Stimulated activated CD4-positive, alpha-beta T cell treated with anti-CD3 and anti-CD28 coated beads, Interleukin-2, amount 100 ng/mL, for 4 hours (primary cell): ENCODE measurements at places on chromosomes 13 and 19.
A peak's percentile ranks its signal among the peaks of the same experiment; 100 is the strongest.

DNA sequence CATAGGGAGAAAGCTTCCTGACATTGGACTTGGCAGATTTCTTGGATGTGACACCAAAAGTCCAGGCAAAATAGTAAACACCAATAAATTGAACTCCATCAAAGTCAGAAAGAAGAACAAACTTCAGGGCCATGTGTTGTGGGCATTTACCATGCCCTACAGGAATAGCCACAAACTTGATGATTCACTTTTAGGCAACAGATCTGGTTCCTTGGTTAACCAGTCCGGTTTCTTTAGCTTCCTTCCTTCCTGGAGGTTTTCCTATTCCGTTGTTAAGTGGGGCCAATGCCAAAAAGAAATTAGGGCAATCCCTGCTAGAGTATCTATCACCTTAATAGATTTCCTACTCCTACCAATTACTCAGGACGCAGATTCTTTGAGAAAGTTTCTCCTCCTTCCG lies 25.2 kb downstream of the IGFL1 start:
- no peak for DNase-seq

DNA sequence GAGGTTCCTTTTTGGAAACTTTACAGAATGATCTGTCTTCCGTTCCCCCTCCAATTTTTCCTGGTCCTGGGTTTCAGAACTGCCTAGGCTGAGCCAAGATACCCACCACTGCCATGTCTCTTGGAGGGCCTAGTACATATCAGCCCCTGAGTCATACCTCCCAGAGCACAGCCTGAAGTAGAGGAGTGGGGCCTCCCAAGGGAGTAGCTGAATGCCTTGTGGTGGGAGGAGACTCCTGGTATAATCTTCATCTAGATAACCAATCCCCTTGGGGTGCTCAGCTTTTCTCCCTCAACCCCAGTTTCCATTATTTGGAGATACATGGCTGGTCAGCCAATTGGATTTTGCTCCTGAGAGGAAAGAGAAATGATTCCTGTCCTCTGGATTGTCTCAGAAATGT lies 30.3 kb downstream of the ZNF763 start:
- DNase-seq: no peak

GRCh38 chr13:83919775-83920174 lies 37.5 kb upstream of the SLITRK1 start:
- no peak for DNase-seq

DNA sequence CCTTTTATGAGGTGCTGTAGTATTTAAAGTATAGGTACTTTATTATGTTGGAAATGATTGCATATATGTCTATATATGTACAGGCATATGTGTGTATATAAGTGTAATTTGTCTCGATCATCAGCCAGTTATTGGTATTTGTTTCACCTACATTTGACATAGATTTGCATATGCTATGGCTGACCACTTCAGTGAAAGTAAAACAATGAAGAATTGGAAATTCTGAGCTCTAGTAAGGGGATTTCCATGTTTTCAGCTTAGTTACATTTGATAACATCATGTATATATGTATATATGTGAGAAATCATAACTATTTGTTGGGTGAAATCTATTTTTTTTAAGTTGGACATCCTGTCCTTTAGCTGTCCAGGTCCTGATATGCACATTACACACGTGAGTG lies 1303.9 kb downstream of the EFNB2 start:
- DNase-seq: no peak

DNA sequence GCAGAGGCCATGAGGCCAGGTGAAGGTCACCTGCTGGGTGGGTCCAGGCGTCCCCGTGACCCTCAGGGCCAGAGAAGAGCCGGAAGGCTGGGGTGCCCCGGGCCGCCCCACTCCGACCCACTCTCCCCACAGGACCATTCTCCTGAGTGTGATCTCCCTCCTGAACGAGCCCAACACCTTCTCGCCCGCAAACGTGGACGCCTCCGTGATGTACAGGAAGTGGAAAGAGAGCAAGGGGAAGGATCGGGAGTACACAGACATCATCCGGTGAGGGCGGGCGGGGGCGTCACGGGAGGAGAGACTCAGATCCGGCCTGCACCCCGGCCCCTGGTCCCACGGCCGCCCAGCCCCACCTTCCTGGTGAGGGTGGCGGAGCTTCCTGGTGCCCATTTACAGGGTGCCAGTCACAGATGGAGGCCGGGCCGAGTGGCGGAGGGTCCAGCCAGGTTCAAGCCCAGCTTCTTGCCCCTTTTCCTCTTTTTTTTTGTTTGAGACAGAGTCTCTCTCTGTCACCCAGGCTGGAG lies 5.4 kb downstream of the CDC34 start:
- DNase-seq: no peak

DNA sequence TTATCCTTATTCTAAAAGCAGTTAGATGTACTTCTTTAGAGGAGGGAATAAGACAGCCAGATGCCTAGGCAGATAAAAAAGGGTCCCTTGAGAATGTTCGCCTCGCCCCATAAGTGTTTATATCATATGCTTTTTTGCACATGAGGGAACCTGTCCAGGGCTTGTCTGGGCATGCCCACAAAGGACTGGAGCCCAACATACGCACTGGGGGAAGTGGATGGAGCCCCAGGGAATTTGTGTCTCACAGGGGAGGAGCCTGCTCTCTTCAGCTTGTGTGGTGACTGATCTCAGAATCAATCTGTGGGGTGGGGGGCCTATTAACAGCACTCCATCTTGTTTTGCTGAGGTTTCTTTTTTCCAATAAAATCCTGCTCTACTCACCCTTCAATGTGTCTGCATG lies 22.6 kb downstream of the MED4 start:
- no peak for DNase-seq

DNA sequence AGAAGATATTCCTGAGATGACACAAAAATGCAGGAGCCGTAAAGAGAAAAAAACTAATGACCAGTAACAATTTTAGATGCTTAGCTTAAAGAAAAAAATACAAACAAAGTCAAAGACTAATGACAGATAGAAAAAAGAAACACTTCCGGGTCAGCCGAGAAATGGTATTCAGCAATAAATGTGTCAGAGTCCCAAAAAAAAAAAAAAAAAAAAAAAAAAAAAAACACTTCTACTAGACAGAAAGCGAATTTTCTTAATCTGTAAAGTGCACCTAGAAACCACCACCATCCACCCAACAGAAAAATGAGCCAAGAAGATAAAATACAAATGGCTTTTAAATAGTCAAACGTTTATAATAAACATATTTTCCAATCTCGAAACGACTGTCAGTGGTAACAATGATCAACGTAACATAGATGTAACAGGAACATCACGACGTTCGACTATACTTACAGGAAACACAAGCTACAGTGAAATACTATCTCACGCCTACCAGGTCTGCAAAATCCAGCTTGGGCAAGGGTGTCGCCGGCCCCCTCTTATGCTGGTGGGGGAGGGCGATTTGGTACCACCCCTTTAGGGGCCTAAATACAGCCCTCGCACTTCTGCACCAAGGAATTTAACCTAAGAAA lies 10.6 kb downstream of the ABHD17A start:
- no peak for DNase-seq

DNA sequence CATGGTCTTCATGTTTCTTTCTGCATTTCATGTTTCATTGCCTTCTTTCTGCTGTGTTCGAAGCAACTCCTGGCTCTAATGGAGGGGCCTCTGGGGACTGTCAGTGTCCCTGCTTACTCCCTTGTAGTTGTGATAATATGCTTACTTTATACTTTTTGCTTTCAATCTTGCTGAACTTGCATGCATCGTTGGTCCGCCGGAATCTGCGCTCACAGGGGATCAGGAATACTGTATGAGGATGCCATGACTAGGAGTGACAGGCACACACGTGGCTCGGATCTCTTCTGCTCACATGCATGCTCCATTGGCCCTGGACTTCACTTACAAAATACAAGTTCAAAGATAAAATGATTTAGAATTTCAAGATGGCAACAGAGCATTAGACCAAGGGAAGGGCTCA lies 108.8 kb downstream of the SIPA1L3 start:
- no peak for DNase-seq

DNA sequence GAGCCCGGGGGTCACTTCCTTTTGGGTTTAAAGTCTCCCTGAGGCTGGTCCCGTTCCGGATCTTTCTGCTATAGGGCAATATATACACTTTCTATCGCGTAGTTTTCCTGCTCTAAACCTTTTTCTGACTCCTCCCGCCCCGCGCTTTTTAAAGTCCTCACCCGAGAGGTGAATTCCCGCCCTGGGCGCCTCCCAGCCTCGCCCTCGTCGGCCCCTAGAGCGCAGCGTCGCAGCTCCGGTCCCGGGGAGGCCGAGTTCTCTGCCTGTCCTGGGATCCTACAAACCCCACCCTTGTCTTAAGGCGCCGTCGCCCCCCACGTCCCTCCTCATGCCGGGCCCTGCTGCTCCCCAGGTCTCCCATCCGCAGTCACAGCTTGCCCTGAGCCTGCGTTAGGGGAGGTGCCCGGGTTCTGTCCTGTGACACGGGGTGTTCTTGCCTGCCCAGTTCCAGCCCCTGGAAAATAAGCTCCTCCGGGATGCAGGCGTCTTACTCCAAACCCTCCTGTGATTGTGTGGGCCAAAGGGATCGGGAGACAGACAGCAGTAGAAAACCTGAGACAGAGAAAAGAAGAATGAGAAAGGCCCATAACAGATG lies 491 bp downstream of the ZNF525 start:
- DNase-seq: peak; percentile 16

GRCh38 chr13:19083340-19083739 lies 98.3 kb downstream of the TUBA3C start:
- DNase-seq: no peak

GRCh38 chr13:25088562-25089221 lies 7.2 kb upstream of the PABPC3 start:
- DNase-seq: no peak

GRCh38 chr13:108408672-108409071 lies 139.2 kb downstream of the TNFSF13B start:
- no peak for DNase-seq

DNA sequence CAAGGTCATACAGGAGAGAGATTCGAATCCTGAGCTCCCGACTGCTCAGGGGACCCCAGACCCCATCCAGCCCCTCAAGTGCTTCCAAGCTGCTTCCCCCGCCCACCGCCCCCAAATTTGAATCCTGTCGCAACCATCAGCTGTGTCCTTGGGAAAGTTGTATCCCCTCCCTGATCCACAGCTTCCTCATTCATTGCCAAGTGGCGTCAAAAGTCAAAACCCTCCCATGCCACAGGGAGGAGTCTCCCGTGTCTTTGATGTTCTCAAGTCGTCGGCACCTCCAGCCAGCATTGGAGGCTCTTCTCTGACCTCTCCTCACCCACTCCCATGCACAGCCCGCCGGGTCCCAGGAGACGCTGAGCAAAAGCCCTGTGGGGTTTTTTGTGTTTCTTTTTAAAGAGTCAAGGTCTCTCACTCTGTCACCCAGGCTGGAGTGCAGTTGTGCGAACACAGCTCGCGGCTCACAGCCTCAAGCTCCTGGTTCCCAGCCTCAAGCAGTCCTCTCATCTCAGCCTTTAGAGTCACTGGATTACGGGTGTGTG lies 2.8 kb upstream of the IFI30 start:
- DNase-seq: no peak

- no peak for DNase-seq
Observed at GRCh38 chr13:24557081-24557480, 44.5 kb upstream of the PARP4 start.

GRCh38 chr13:36859259-36859658 lies 40.2 kb downstream of the RFXAP start:
- no peak for DNase-seq

GRCh38 chr13:53043398-53043797 lies 14.8 kb downstream of the OLFM4 start:
- no peak for DNase-seq

GRCh38 chr19:49434907-49435583 lies 6.3 kb downstream of the SLC17A7 start:
- DNase-seq: no peak

- DNase-seq: no peak
Observed at GRCh38 chr19:50513746-50514345, at the start of gene ASPDH. ASPDH (minus strand) TSS chr19:50513913; CDS start chr19:50513823, 90 bp downstream.

DNA sequence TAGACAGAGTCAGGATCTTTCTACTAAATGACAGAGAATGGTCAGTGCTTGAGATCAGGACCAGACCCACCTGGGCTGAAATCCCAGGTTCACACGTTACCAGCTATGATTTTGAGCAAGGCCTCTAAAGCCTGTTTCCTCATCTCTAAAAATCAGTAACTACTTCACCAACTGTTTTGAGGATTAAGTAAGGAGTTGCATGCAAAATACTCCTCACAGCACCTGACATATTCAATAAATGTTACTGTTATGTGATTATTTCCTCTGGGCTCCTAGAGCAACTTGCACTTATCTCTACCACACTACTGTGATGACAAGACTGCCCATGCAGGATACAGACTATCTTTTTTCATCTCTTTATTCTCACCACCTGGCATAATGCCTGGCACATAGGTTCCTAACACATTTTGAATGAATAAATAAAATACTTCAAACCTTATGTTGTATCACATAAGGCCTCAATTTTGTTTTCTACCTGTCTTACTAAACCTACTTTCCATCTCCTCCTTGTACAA lies 1.8 kb downstream of the KATNAL1 start:
- DNase-seq: no peak

DNA sequence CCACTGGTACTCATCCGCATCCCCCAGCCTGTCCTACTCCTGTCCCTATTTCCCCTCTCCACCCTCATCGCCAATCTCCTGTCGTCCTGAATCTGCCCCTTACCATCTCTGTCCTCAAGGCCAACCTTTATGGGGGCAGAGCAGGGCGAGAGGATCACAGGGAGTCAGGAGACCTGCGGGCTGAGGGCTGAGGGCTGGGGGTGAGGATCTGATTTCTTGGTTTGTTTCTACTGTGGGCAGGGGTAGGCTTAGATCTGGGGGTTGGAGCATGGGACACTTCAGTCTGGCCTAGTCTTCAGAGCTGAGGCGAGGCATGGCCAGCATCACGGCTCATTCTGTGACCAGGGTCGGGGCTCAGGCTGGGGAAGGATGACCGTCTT lies 16.5 kb upstream of the ERCC1 start:
- no peak for DNase-seq

DNA sequence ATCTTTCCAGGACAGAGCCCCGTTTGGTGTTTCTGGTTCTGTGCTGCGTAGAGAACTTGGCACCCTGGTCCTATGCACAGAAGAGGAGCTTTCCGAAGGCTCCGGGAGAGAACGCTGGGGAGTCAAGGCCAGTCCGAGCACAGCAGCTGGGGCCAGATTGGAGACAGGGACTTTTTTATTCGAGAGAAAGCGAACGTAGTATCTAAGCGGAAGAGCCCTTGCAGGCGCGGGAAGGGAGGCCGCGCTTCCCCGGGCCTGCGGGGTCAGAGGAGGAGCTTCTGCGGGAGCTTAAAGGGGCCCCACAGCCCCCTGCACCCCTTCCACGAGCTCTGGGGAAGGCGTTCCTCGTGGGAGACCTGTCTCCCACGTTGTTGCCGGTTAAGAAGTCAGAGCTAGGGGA lies 48.6 kb upstream of the ARHGEF7 start:
- no peak for DNase-seq
